Stimulated activated CD4-positive, alpha-beta T cell treated with anti-CD3 and anti-CD28 coated beads, Interleukin-12 subunit alpha, Interleukin-12 subunit beta, amount 100 ng/mL, for 4 hours (primary cell): ENCODE measurements at places on chromosomes 12 and 14.
A peak's percentile ranks its signal among the peaks of the same experiment; 100 is the strongest.

GRCh38 chr14:22469538-22470303, 119.3 kb downstream of the DAD1 start:
- no peak for DNase-seq

DNA sequence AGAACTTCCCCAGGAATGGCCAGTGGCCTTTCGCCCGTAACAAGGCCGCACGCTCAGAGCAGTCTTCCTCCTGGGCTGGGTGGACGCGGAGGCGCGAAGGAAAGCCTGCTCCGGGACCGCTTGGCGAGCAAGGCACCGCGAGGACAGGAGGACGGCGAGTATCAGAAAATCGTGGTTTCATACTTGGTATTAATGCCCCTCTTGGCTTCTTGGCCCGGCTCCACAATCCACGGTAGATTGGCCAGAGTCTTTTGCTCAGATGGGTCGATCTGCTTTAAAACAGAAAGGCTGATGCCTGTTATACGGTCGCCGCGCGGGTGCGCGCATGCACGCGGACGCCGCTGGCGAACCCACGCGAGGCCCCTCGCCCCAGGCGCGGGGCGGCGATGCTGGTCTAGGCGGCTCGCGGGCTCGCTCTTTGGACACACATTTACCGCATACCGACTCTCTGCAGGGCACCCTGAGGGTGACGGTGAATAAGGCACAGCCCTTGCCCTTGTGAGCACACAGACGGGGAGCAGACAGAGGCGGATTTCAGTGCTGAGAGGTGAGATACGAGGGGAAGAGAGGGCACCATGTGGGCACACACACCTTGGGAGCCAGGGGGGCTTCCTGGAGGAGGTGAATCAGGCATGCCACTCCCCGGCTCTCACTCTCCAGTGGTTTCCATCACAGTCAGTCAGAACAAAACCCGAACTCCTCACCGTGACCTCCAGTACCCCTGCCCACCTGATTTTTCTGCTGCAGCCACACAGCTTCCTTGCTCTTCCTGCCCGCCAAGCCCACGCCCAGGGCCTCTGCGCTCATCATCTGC, 100.7 kb downstream of the APAF1 start:
- DNase-seq: peak; percentile 12

DNA sequence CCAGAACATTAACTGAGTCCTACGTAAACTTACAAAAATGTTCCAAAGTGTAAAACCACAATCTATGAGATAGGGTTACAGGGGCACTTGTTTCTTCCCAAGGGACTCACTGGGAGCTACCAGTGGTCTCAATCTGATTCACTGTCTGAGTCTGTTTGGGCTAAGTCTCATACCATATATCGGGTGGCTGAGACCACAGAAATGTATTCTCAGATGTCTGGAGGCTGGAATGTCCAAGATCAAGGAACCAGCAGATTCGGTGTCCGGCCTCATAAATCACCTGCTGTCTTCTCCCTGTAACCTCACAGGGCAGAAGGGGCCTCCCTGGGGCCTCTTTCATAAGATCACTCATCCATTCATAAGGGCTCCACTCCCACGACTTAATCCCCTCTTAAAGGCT, 616.3 kb upstream of the TMEM132C start:
- no peak for DNase-seq

DNA sequence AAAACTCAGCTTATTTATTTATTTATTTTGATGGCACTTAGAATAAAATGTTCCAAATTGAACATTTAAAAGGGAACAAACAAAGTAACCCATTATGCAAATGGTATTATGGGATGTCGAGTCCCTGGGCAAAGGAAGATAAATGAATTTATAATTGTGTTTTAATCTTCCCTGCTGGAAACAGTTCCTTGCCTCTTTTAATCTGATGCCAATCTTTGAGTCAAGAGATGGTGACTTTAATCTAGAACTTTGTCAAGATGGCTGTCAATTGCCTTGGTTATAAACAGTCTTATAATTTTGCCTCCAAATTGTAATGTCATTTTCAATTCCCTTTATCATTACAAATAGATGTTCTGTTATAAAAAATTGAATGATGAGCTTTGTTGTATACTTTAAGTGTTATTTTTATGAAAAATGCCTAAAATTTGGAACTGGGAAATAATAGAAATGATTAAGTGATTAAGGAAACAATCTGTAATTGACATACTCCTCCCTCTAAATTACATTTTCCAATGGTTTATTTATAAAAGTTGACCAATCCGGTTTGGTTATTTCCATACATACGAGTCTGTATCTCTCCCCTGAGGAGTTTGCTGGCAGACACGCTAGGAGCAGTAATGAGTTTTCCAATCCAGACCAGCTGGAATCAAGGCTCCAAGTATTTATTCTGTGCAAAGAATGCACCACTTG, 134.9 kb upstream of the FRMD6 start:
- DNase-seq: no peak

DNA sequence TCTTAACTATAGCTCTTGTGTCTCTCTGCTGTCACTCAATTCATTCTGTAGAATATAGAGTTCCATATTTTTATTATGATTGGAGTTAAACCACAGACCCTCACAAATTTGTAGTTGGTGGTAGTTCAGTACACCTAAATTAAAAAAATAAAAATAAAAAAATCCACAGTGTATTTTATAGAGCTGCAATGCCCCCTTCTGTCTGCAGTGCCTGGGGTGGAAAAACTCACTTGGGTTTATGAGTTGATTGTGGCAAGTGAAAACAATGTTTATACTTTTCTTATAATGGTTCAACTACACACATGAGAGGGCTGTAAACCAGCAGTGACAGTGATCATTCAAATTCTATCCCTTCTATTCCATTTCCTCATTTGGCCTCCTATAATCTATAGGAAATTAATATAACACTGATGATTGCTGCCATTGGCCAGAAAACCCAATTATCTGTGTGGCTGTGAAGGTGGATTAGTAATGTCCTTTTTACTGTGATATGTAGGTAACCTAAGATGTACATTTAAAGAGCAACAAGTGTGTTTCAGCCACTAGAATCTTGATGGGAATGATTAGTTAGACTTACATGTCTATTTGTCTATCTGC, 166.9 kb upstream of the LRIG3 start:
- no peak for DNase-seq

GRCh38 chr12:57448669-57449068, 6.4 kb upstream of the INHBE start:
- no peak for DNase-seq

DNA sequence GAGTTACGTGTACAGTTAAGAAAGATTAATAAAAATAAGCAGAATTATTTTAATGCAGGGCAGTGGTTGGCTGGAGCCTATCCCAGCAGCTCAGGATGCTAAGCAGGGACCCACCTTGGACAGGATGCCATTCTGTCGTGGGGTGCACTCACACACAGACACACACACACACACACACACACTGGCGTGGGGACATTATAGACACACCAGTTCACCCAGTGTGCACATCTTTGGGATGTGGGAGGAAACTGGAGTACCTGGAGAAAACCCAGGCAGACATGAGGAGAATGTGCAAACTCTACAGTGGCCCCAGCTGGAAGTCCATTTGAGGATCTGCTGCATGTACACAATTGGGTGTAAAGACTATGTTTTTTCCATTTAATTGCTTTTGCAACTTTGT, 12.8 kb upstream of the IFI27L2 start:
- no peak for DNase-seq

DNA sequence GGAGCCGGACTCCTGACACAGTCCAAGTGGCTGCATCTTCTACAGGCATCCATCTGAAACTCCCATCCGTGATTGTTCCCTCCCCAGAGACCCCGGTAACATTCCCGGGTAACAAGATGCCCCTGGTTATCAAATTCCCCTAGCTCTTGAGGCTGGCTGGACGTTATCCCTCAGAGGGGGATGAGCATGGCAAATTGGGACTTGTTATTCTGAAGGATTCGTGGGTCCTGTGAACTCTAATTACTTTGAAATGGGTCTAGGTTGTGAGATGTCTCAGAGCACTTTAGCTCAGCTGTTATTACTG, 642 bp upstream of the PAN2 start:
- no peak for DNase-seq

GRCh38 chr12:41479426-41479825, 291.3 kb downstream of the PDZRN4 start:
- DNase-seq: no peak

DNA sequence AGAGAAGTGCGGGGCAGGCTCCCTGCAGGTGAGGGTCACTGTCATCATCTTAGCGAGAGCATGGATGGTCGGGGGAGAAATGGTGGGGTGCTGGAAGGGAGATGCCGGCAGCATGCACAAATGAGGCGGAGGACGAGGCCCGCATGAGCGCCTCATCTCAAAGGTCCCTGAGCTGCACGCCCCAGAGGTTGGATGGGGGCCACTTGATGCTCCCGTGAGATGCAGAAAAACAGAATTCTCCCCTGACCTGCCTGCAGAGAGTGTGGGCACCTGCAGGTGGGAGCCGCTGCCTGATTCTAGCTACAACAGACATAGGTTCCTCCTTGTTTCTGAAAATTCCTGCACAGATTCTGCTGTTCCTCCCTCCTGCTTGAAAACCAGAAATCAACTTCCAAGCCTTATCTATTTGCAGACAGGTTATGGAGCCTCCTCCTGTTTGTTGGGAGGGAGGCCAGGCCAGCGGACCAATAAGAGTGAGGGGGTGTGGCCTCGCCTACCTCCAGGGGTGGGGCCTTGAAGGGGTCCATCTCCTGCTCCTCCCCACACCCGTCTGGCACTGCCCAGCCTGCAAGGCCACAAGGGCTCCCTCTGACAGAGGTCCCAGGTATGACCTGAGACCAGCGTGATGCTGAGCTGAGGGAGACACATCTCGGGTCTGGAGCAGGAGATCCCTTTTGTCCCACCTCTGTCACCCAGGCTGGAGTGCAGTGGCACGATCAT, 67.2 kb downstream of the KDM2B start:
- no peak for DNase-seq

GRCh38 chr12:45216983-45217485, 1.1 kb downstream of the ANO6 start:
- no peak for DNase-seq

DNA sequence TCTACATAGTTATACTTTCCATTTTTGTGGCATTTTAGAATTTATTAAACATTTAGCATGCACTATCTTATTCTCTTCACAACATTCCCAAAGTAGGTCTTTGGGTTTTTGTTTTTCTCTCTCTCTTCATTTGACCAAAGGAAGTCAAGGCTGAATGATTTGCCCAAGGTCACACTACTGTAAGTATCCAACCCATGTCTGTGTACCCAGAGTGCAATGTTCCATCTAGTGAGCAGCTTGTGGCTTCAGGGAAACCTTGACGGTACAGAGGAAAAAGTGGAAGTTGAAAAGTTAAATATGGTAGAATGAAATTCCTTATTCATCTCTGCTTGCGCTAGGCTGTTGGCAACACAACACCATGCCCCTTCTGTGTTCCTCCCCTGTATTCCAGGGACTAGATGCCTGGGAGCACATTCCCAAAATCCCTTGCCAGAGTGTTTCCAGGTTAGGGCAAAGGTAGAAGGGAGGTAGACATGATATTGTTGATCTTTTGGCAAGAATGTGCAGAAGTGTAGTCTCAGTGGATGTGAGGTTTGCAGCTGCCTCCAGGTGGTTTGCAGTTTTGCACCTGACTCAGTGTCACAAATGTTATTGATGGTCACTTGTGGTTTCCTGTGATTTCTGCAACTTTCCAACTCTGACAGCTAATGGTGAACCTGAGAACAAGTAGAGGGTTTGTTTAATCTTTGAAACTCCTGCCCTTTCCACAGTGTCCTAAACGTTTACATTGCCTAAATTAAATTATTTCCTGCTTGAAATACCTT, 196.7 kb downstream of the RMST start:
- no peak for DNase-seq

GRCh38 chr14:90811641-90812040, 4.6 kb downstream of the TTC7B start:
- DNase-seq: no peak

GRCh38 chr12:57770734-57771133, 1.2 kb downstream of the METTL1 start:
- no peak for DNase-seq

GRCh38 chr12:46208370-46208769, 60.5 kb downstream of the SLC38A1 start:
- no peak for DNase-seq

DNA sequence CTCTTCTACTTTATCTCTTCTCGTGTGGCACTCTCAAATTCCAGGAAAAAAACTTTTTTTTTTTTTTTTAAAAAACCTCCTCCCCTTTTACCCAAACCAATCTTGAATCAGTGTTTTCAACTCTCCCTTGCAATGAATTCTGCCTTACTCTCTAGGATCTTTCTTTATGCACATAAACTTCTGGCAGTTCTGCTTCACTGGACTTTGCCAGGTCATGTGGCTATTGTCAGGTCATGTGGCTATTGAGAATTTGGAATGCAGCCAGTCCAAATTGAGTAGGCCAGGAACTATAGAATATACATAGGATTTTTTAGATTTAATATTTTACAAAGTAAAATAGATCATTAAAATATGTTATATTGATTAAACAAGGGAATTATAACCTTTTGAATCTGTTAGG, 218.2 kb downstream of the TMTC3 start:
- DNase-seq: no peak

DNA sequence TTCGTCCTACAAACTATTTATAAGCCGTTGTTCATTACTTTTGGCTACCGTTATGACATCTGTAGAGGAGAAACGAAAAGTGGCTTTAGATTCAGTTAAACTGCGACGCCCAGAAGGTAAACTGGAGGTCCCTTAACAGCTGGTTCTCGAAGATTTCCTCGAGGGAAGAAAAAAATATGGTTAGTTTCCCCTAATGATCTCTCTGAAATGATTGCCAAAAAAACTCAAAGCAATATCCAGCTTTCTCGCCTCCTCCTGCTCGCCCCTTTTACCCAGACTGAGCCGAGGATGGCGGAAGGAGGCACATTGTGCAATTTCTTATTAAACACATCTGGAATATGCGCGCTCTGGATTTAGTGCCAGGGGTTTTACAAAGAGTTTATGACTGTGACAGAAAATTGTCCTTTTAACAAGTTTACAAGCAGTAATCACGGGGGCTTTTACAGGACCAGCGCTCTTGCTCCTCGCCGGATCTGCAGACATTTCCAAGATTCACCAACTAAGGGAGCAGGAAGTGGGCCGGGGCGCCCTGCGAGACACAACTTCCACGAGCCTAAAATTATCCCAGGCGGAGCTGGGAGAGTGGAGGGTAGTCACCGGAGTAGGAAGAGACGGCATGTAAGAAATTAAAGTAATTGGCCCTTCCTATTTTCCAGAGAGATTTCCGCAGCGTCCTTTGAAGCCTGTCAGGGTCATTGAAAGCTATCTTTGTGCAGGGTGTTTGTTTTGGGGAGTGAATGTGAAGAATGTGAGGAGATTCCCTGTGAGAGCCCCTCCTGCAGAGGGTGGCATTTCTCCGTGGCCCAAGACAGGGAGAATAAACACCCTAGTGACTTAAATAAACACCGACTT, 5.6 kb downstream of the SIX1 start:
- no peak for DNase-seq

GRCh38 chr14:78701246-78701645, 531.1 kb downstream of the NRXN3 start:
- no peak for DNase-seq

GRCh38 chr14:26415618-26416123, 182.2 kb downstream of the NOVA1 start:
- DNase-seq: no peak
